ENCODE measurements at places on chromosomes 6 and 20. TPM values are rescaled to one million over a fixed set of nuclear protein-coding genes. Genes with fewer than 3 reads are reported as not detected.

The GHRH gene
- not detected for total RNA-seq

The HLA-DRA gene
- total RNA-seq = 0.17 TPM

The ZNF311 gene
- 1.8 TPM for total RNA-seq

The TSBP1 gene
- total RNA-seq = not detected

The PRKN gene
- total RNA-seq = 7.4 TPM

The LY86 gene
- total RNA-seq = not detected

The ANKRD66 gene
- total RNA-seq = not detected

The OR12D3 gene
- total RNA-seq = not detected

The ADGB gene
- total RNA-seq = not detected

The PHACTR1 gene
- total RNA-seq = 2.3 TPM

The BACH2 gene
- 0.87 TPM for total RNA-seq

The ENPP1 gene
- 42.0 TPM for total RNA-seq

The KIAA0408 gene
- total RNA-seq = 3.8 TPM

The KLC4 gene
- 12.7 TPM for total RNA-seq

The THEMIS gene
- not detected for total RNA-seq

The AGER gene
- 0.50 TPM for total RNA-seq

The TP53INP2 gene
- 4.5 TPM for total RNA-seq

The IPCEF1 gene
- under 0.01 TPM for total RNA-seq

The ULBP1 gene
- 0.44 TPM for total RNA-seq

The PAQR8 gene
- total RNA-seq = 6.5 TPM

The RAET1G gene
- 5.8 TPM for total RNA-seq

The LY6G6D gene
- not detected for total RNA-seq

The COL9A1 gene
- total RNA-seq = not detected

The DYNLRB1 gene
- total RNA-seq = 49.0 TPM

The ZBTB46 gene
- total RNA-seq = 9.9 TPM

The SCGN gene
- total RNA-seq = not detected

The RNF217 gene
- total RNA-seq = 14.0 TPM

The ZNF343 gene
- 17.5 TPM for total RNA-seq

The SGK2 gene
- not detected for total RNA-seq

The HEY2 gene
- total RNA-seq = not detected

The PNLDC1 gene
- total RNA-seq = not detected

The CYP24A1 gene
- total RNA-seq = not detected

The KCNK15 gene
- 0.29 TPM for total RNA-seq

The COX7A2 gene
- total RNA-seq = 190 TPM

The PKIB gene
- 11.1 TPM for total RNA-seq

The HLA-F gene
- total RNA-seq = 1.3 TPM

The UNC5CL gene
- total RNA-seq = under 0.01 TPM

The GSTA3 gene
- not detected for total RNA-seq

The ABHD16B gene
- not detected for total RNA-seq

The LY6G6C gene
- not detected for total RNA-seq

The REM1 gene
- not detected for total RNA-seq

The PAX1 gene
- total RNA-seq = not detected

The RBPJL gene
- not detected for total RNA-seq

The CNR1 gene
- total RNA-seq = not detected

The KIF25 gene
- not detected for total RNA-seq

The CAPN11 gene
- total RNA-seq = 0.15 TPM
